Urinary bladder (tissue), 4 donors: ENCODE measurements at places on chromosomes 16 and 17.

DNA sequence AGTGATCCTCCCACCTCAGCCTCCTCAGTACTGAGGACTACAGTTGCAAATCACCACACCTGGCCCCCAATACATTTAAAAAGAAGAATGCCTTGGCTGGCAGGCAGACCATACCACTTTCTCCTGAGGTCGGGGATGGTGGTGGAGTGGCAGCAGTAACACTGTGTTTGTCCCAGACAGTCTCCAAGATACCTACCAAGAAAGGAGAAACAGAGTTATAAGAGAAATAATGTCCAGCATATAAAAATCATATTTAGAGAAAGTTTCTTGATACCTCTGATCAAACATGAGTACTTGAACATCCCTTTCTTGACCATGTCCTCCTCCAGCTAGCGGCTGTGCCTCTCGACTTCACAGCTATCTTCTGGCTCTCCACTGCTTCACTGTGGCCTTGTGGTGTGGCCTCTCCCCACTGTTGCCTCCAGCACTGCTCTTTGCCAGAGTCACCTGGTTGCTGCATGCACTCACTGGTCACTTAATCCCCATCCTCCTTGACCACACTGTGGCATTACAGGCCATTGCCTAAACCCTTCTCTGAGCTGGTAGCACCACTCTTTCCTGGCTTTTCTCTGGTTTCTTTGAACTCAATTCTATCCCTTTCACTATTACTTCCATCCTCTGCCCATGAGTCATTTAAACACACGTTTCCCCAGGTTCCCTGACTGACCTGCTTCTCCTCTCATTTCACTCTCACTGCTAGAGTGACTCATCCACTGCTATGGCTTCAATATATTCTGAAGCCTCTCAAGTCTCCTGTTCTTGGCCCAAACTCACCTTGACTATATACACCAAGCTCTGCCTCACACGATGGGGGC is 45.2 kb downstream of the XPO6 start:
- no peak for DNase-seq

DNA sequence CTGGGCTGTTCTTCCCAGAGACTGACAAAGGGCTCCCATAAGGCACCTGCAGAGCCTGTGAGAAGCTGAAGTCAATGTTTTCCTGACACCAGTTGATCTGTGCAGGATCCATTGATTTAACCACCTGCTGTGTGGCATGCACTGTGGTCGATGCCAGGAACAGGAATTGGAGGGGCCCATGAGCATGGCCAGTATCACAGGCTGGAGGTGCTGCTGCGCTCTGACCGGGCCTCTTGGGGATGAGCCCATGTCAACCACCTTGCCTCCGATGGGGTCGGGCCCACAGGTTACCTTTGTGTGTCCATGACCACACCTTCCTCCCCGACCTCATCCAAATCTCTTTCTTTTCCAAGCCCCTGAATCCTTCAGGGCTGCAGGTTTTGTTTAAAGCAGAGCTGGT is 18.2 kb upstream of the STH start:
- DNase-seq, result no peak

DNA sequence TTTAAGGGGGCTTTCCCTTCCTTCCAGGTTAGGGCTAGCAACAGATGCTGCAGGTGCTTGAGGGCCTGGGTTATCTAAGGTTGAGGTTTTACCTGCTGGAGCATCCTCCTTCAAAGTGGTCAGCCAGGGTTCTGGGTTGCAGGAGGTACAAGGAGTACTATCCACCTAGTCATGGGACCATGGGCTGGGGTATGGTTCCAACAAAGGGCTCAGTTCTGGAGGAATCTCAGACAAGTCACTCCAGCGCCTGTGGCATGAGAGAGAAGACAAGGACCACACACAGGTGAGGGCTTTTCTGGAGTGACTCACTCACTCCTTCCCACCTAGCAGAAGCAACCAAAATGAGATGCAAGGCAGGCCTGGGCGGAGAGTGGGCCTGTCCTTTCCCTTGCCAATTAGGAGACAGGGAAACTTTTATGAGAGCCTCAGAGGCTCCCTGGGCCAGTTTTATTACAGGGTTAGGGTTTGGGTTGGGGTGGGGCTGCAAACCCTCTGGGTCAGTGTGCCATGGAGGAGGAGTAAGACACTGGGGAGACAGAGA is 2.2 kb downstream of the MYO19 start:
- no peak for DNase-seq

DNA sequence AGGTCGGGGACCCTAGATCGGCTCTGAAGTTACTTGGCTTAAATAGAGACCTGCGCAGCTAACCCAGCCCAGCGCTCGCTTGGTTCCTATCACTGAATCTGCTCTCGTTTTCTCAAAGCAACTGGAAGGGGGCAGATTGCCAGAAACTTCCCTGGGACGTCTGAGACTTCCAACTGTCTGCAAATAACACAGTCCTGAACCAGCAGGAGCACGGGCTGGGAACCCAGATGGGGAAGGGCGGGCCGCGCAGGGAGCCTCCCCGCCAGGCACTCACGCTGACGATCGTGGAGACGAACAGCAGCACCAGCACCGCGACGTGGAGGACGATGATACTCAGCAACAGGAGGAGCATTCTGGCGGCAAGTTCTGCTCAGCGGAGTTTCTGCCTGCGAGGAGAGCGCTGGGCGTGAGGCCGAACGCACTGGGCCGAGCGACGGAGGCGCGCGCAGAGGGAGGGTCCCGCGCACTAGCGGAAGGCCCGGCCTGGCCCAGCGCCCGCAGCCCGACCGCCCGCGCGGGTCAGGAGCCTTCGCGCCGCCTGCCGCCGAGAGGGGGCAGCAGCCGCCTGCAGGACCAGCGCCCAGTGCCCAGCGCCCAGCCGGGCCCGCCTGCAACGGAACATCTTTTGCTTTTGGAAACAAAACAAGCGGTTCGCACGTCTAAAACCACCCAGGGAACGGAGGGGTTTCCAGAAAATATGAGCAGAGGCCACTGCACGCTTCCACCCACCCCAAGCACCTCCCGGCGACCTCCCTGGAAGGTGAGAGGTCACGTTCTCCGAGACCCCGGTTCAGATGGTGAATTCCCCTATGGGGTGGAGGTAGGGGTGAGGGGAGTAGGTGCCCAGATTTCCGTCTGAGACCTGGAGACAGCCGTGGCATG is 4.5 kb downstream of the PMP22 start:
- no peak for DNase-seq

DNA sequence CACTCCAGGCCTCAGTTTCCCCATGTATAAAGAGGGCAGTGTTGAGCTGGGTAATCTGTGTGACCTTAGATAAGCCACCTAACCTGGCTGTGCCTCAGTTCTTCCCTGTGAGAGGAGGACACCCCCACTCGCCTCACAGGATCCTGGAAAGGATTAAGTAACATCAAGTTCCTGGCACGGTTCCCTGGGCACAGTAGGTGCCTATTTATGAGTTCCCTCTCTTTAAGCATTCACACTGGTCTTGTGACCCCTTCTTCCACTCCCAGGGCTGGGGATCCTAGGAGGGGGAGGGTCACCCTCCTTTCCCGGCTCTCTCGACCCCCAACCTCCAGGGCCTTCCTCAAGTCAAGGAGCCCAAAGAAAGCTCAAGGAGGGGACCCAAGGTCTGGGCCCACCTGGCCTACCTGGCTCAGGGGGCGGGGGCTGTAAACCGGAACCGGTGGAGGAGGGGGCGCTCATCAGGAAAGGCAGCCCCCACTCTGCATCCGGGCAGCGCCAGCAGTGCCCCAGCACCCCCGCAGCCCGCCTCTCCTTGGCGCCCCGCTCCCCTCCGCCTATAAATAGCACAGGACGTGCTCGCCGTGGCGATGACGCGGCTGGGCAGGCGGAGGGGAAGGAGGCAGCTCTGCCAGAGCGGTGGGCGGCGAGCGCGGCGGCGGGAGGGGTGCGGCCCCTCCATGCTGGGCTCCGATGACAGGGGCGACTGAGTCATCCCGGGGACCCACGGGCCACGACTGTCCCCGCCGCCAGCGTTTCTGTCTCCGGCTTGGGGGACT is 9.4 kb downstream of the RPL19 start:
- no peak for DNase-seq

GRCh38 chr17:751269-752001 is 629 bp downstream of the GEMIN4 start:
- DNase-seq, result no peak

GRCh38 chr17:60095830-60096229 is 17.1 kb upstream of the HEATR6 start:
- no peak for DNase-seq

DNA sequence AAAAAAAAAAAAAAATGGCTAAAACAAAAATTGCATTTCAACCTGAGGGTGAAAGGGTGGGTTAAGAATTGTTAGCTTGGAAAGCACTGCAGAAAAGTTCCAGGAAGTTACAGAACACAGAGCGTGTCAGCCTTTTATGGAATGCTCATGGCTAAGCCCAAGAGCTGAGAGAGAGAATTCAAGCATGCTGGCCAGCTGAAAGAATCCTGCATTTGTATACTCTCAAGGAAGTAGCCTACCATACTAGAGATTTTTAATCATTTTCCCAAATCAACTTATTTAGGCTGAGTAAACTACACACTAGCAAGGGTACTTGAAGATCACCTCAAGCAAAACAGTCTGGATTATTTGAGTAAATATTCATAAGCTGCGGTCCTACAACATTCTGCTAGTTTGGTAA is 153.9 kb downstream of the KCNJ2 start:
- no peak for DNase-seq

- no peak for DNase-seq
These were observed 23.6 kb downstream of the CRISPLD2 start for GRCh38 chr16:84843149-84844048.

- DNase-seq, result no peak
These were observed 191.9 kb upstream of the ANKFN1 start for GRCh38 chr17:55961386-55961785.

DNA sequence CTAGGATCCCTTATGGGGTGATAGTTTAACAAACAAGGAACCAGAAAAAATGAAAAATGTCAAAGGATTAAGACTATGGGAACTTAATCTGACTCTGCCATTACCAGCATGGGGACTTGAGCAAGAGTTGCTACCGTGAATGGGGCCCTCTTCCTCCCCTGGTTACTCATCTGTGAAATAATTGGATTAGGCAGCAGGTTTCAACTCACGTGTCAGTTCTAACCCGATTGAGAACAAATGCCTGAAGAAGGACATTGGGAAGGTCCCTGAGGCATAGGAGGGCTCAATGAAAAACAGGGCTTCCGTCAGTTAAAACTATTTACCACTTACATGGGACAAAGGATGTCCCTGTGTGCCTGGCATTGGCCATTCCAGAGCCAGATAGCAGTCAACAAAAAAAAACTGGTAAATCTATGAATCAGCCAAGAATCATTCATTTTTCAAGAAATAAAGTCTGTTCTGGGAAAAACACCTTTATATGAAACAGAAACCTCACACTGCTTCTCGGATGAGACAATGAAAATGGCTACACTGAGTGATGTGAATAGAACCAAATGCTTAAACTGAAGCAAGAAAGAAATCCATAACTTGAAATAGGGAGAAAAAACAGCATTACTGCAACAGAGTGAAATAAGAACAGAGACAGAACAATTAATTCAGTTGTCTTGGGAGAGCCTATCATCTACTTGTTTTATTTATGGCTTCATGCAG is 104.3 kb downstream of the ADAMTS18 start:
- no peak for DNase-seq

DNA sequence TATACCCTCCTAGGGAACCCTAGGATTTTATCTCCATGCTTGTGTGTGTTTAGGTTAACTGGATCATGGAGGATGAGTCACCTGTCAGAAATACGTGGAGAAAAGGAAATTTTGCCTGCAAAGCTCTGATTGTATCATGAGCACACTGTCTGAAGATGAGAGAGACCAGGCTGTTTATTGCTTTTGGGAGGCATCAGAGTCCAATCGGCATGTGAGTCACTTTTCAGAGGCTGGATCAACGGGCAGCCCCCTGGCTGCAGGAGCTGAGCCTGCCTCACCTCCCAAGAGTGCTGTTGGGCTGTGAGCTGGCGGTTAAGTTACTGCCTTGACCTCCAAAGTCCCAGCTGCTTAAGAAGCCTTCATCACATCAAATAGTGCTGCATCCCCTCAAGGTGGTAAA is 41.5 kb upstream of the MED9 start:
- DNase-seq, result no peak

DNA sequence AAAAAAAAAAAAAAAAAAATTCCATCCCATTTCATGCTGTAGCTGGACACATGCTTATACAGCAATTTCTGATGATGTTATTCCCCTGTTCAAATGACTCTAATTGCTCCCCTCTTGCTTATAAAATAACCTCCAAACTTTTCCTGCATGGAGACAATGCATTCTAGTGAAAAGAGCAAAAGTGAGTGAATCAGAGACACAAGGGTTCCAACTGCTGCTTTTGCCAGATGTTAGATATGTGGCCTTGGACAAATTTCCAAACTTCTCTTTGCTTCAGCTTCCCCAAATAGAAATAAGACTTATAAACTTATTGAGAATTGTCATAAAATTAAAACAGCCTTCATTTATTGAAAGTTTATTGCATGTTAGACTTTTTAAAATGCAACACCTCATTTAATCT is 65.0 kb upstream of the AXIN2 start:
- DNase-seq, result no peak

- no peak for DNase-seq
These were observed 12.2 kb downstream of the PRKCB start for GRCh38 chr16:23847948-23848347.

DNA sequence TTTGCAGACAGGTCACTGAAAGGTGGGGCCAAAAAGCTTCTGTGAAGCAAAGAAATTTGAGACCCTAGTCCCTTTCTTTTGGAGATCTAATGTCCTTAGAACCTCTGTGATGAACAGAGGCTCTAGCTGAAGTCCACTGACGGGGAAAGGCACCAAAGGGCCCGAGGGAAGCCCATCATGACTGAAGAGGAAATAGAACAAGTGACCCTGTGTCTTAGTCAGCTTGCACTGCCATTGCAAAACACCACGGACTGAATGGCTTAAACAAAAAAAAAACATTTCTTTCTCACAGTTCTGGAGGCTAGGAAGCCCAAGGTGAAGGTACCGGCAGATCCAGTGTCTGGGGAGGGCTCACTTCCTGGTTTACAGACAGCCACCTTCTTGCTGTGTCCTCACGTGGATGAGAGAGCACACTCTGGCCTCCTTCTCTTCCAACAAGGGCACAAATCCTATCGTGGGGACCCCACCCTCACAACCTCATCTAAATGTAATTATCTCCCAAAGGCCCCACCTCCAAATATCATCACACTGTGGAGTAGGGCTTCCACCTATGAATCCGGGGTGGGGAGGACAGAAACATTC is 24.3 kb upstream of the ASGR2 start:
- DNase-seq, result no peak
